ENCODE measurements at places on chromosomes 5 and 9. TPM values are rescaled to one million over a fixed set of nuclear protein-coding genes. Genes with fewer than 3 reads are reported as not detected.

The ANKDD1B gene
- 0.47 TPM for total RNA-seq

The WDR38 gene
- total RNA-seq = not detected

The OGN gene
- 4.3 TPM for total RNA-seq

The KCNV2 gene
- not detected for total RNA-seq

The IER5L gene
- 13.2 TPM for total RNA-seq

The TMEFF1 gene
- total RNA-seq = not detected

- DNase-seq = no peak
- no peaks in the 10 kb centered on the region for H3K36me3 ChIP-seq
- no peak overlapping the region for H3K27ac ChIP-seq
- H3K4me1 ChIP-seq = no peaks in the 10 kb centered on the region
Observed at GRCh38 chr9:97524424-97524823, 23.0 kb downstream of the TMOD1 start.

- H3K4me3 ChIP-seq = no peak overlapping the region
- H3K36me3 ChIP-seq = no peaks in the 10 kb centered on the region
- no peak for DNase-seq
- H3K4me1 ChIP-seq = no peaks in the 10 kb centered on the region
- no peak overlapping the region for H3K27ac ChIP-seq
Observed at GRCh38 chr9:27088981-27089380, 20.0 kb upstream of the TEK start.

DNA sequence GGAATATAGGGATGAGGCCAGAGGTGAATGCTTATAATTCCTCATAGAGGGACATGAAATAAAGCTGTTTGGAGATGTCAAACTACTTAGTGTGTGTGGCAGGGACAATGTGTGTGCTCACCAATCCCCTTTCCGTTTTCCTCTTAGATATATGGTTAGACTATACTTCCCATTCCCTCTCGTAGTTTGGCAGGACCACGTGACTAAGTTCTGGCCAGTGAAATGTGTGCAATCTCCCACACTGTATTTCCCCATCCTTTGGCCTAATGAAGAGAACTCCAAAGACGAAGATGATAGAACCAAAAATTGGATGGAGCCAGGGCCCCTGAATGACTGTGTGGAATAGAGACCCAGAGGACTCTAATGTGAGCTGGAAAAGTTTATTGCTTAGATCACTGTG lies 233.4 kb upstream of the KLF4 start:
- no peaks in the 10 kb centered on the region for H3K36me3 ChIP-seq
- no peak for DNase-seq
- H3K4me3 ChIP-seq = no peak overlapping the region
- no peak overlapping the region for H3K27ac ChIP-seq
- H3K4me1 ChIP-seq = no peaks in the 10 kb centered on the region

DNA sequence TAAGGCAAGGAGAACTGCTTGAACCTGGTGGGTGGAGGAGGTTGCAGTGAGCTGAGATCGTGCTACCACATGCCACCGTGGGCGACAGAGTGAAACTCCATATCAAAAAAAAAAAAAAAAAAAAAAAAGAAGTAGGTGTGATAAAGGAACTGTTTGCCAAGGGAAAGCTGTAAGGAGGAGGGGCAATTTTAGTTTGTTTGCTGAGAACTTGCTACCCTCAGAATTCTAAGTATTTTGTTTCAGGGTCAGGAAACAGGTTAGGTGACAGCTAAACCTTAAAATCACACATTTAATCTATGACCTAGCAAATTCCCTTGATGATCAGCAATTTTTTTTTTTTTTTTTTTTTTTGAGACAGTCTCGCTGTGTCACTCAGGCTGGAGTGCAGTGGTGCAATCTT lies 7.2 kb upstream of the ARRDC3 start:
- no peaks in the 10 kb centered on the region for H3K4me1 ChIP-seq
- DNase-seq = no peak
- no peaks in the 10 kb centered on the region for H3K36me3 ChIP-seq

DNA sequence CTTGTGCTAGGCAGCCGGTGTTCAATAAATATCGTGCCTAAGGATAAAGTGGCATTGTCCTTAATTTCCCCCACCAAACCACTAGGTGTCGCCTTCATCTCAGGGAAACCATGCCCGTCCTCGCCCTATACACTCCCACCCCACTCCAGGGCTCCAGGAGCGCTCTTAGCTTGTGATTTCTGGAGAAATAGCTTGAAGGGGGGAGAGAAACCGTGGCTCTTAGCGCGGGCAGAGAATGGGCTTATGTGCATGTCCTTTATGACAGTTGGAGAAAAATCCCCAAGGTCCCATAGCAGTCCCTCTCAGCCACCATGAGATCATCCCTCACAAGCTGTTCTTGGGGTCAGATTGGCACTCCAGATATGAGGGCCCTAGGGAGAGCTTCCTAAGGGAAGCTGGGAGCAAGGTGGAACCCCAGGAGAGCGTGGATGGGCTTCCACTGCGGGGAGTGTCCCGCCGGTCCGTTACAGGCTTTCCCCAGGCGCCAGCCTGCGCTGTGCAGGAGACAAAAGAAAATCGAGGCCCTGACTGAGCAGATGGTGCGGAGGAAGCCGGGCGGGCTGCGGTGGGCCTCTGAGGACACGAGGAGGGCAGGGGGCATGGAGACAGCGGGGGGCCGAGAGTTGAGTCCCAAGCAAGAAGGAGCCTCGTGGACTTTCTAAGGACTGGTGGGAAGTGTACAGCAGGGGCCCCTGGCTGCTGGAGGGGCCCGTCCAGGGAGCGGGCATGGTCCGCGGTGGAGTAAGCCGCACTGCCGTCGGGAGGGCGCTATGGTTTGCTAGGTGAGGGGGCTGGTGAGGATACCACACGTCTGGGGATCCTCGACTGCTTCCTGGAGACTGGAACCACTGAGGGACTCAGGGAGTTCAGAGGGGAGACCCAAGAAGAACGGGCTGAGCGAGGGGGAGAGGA lies 750 bp upstream of the NPR2 start:
- H3K4me1 ChIP-seq = no peaks in the 10 kb centered on the region
- no peak overlapping the region for H3K27ac ChIP-seq
- no peaks in the 10 kb centered on the region for H3K27me3 ChIP-seq
- H3K36me3 ChIP-seq = no peaks in the 10 kb centered on the region

- H3K4me3 ChIP-seq = no peak overlapping the region
- no peaks in the 10 kb centered on the region for H3K27me3 ChIP-seq
Observed at GRCh38 chr9:111050819-111051218, 12.5 kb upstream of the LPAR1 start.

- no peak overlapping the region for H3K4me3 ChIP-seq
- H3K36me3 ChIP-seq = no peaks in the 10 kb centered on the region
- no peak for DNase-seq
Observed at GRCh38 chr5:180366326-180366725, 13.2 kb upstream of the GFPT2 start.

GRCh38 chr5:17890501-17890900 lies 256.2 kb downstream of the TAF11L14 start:
- DNase-seq = no peak
- H3K36me3 ChIP-seq = no peaks in the 10 kb centered on the region

GRCh38 chr5:133287500-133287899 lies 235.7 kb downstream of the HSPA4 start:
- no peaks in the 10 kb centered on the region for H3K4me1 ChIP-seq
- H3K36me3 ChIP-seq = no peaks in the 10 kb centered on the region
- no peak overlapping the region for H3K4me3 ChIP-seq
- no peaks in the 10 kb centered on the region for H3K27me3 ChIP-seq
- no peak overlapping the region for H3K27ac ChIP-seq

DNA sequence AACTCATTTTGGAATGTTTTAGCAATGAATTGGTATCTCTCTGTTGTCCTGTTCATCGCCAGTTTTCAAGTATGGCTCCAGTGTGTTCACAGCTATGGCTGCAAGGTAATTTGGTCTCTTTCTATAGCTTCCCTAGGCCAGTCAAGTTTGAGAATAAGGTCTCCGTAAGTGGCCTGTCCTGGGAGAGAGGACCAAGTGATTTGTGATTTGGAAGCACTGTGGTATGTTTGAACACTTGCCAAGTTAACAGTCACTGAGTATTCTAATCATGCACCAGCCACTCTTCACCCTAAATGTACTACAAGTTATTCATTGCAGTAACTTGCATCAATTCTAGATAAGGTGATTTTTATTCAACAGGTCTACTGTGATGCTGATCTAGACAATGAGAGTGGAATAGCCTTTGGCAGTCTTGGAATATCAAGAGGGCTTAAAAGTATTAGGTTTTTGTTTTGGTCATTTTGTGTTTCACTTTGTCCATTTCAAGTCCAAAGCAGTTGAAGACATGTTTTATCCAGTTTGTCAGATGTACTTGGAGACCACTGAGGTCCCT lies 41.1 kb downstream of the G3BP1 start:
- H3K4me3 ChIP-seq = no peak overlapping the region
- no peak for DNase-seq
- no peaks in the 10 kb centered on the region for H3K27me3 ChIP-seq
- H3K4me1 ChIP-seq = no peaks in the 10 kb centered on the region
- H3K36me3 ChIP-seq = no peaks in the 10 kb centered on the region
